ENCODE measurements at places on chromosomes 7 and 10.
A peak's percentile ranks its signal among the peaks of the same experiment; 100 is the strongest.

- DNase-seq = no peak
Observed at GRCh38 chr10:122730238-122730637, 30.6 kb upstream of the C10orf120 start.

GRCh38 chr7:33039257-33039902 lies 23.2 kb downstream of the NT5C3A start:
- DNase-seq = no peak

- no peak for DNase-seq
Observed at GRCh38 chr7:94041529-94041928, 37.4 kb upstream of the BET1 start.

DNA sequence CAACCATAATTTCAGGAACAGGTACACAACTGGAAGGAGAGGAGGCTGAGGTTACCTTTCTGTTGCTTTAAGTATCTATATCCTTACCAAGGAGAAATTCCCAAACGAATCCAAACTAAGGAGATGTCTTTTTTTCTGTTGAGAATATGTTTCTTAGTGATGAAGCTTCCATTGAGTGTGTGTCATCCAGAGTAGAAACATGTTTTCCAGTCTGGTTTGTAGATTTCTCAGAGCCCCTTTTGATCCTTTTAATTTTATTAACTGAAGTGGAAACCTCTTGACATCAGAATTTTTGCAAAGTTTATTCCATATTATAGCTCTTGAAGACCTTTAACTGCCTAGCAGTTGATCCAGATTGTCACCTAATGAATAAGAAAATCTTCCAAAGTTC lies 207.1 kb upstream of the FERD3L start:
- no peak for DNase-seq

- no peak for DNase-seq
Observed at GRCh38 chr10:119221666-119222065, 14.3 kb downstream of the GRK5 start.

DNA sequence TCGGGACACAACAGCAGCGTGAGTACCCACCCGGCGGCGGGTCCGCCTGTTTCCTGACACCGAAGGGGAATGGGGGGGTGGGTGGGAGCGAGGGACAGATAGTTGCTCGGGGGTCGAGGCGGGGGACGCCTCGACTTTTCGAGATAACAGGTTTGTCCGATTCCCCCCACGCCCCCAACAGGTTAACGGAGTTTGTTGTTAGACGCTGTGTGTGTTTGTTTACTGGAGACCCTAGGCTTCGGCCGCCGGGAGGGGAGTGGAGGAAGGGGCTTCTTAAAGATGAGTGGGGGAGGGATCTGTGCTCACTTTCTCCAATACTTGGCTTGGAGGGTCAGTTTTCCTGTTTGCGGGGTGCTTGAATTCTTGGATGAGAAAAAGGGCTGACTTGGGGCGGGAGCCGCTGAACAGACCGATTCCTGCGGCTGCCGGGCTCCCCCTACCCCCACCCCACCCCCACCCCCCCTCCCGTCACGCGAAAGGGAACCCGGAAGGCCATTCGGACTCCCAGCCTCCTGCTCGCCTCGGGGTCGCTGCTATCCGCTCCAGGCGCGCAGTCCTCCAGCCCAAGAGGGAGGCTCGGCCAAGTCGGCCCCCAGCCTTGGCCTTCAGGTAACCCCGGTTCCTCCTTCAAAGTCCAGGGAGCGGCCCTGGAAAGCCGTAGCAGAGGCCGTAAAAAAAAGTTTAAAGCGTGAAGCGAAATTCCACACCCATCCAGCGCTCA lies 1.0 kb downstream of the SORCS3 start:
- no peak for DNase-seq

DNA sequence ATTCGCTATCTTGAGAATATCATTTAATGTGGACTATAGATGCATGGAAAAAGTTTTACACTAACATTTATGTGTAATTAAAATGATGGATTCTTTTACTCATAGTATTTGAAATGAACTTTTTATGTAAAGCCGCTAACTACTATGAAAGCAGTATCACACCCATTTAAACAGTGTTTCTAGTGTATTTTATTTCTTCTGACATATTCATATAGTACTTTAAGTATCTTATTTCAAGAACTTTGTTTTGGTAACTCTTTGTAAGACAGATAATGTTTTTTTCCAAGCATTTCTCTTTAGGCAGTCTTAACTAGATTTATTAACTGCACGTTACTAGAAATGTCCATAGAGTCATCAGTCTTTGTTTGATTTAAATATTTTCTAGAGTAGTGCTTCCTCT lies 12.5 kb upstream of the ARMC3 start:
- no peak for DNase-seq

GRCh38 chr10:62689712-62690111 lies 114.8 kb upstream of the ADO start:
- DNase-seq = no peak

- DNase-seq = no peak
Observed at GRCh38 chr7:25029075-25029474, 49.1 kb upstream of the OSBPL3 start.

DNA sequence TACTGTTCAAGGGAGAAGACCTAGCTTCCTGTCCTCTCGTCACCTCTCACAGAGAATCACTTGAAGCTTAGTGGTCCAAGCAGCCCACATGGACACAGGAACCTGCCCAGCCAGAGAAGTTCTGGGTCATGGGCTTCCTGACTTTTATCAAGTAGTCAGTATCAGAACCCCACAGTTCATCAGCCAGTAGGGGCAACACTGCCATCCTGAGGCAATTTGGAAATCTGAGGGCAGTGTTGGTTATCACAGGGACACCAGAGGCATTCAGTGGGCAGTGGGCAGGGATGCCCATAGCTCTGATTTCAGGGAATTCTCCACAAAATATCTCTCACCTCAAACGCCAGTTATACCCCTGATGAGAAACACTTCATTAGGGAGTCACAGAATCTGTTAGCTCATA lies 22.5 kb upstream of the MGAM2 start:
- no peak for DNase-seq

- no peak for DNase-seq
Observed at GRCh38 chr10:77160679-77161078, 476.9 kb downstream of the KCNMA1 start.

DNA sequence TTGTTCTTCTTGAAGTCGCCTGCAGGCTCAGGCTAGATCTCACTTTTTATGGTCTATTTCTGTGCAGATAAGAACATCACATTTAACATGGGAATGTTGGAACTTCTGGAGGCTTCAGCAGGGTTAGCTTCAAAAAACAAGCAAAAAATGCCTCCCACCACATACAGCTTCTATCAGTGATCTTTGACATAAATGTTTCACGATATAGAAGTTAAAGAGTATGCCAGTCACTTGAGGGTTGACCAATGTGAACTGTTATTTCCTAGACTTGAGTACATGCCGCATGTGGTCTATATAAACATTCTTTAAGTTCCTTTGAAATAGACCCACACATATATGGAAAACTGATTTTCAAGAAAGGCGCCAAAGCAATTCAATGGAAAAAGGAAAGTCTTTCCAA lies 219.2 kb upstream of the KLF14 start:
- no peak for DNase-seq

GRCh38 chr10:132609211-132609610 lies 71.6 kb downstream of the INPP5A start:
- no peak for DNase-seq

DNA sequence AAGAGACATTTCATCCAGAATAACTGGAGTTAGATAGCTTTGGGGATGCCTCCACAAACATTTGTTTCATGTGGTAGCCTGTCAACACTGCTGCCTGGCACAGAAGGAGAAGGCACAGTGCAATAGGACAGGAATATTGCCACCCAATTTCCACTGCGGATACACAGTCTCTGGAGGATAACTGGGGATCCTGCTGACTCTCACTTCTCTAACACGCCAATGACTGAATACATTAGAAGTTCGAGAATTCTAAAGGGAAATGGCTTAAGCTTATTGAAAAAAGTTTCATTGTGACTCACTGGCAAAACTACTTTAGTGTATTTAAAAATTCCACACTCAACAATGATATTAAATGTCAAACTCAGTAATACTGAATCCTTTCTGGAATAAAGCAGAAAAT lies 12.9 kb downstream of the ARL3 start:
- no peak for DNase-seq

DNA sequence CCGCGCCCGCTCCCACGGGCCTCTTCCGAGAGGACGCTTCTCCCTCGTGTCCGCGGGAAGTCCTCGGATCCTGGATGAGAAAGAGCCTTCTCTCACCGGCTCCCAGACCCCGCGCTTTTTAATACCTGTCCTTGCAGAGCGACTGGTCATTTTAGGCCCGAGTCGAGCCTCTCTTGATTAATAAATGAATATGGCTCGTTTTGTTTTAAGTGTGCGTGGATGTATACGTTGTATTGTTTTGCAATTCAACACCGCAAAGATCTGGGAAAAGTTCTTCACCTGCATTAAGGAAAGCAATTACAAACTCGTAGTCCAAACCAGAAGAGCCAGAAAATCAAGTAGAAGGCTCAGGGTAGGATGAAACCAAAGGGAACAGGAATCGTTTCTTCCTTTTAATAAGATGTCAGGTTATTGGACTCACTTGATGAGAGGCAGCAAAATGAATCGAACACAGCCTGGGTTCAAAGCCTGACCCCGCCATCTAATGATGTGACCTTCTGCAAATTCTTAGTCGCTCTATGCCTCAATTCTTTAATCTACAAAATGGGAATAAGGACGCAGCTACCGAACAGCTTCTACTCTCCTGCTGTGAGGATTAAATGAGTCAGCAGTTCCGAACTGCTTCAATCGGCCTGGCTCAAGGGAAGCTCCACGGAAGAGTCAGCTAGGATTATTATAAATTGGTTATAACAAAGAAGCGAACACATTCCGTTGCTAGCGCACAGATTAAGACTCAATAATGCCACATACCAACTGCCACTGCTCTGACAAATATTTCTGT lies 277.8 kb upstream of the NEBL start:
- no peak for DNase-seq

DNA sequence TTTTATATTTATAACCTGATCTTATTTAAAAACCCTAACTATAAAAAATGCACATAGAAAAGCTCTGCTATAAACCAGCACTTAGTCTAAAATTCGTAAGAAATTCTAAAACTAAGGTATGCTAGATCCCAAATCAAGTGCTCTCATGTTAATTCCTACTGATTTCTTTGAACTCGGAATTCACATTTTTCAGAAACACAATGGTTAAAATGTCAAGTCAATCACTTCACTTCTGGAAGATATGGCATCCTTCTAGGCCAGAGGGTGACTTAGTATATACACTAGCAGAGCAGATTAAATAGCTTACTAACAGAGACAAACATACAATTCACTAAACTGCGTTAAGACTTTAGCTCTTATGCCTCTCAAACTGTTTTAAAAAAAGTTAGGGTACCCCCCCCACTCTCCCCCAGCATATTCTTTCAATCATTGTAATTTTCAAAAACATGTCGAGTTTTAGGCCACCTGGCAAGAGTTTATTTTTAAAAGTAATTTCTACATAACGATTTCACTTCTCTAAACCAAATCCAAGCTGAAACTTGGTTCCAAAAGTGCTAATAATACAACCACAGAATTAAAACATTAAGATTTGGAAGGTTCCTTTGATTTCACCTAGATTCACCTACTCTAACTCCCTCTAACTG lies 129.4 kb downstream of the NRBF2 start:
- no peak for DNase-seq

DNA sequence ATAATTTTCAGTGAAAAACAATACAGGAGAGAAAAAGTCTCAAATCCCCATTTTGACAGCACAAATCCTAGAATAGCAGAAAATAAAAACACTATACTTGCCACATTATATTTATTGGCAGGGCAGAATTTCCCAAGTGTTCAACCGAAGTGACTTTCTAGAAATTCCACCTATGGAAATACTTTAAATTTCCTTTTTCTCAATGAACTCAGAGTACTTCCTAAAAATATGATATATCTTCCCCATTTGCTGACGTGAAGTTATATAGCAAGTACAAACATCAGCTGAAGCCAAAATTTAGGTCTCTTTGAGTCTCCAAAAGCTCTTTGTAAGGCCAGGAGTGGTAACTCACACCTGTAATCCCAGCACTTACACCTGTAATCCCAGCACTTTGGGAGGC lies 83.3 kb downstream of the NT5C2 start:
- no peak for DNase-seq

GRCh38 chr7:46636022-46636421 lies 715.0 kb upstream of the IGFBP3 start:
- DNase-seq = no peak

DNA sequence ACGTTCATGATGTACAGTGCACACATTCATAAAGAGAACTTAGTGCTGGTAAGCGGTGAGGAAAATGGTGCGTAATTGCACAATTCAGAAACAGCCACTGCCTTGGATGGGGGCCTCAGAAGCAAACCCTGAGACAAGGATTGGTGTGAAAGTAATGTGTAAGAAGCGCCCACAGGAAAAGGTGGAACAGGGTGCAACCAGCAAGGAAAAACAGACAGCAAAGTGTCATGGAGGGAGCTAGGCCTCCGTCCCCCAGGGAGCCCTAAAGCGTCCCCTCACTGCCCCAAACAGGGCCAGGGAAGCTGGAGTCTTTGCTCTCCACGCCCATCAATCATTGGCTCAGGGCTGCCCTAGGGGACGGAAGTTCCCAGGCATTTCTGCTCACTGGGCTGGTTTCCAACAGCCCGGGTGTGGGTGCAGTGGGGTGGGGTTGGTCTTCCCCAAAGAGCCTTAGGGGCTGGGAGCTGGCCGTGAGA lies 9.6 kb upstream of the C10orf105 start:
- peak; percentile 26 for DNase-seq

- DNase-seq = no peak
Observed at GRCh38 chr7:114885836-114886235, 36.1 kb upstream of the MDFIC start.

GRCh38 chr7:36301914-36302771 lies 87.5 kb upstream of the ANLN start:
- no peak for DNase-seq

- DNase-seq = no peak
Observed at GRCh38 chr7:74579800-74580685, 77.5 kb upstream of the GTF2I start.

DNA sequence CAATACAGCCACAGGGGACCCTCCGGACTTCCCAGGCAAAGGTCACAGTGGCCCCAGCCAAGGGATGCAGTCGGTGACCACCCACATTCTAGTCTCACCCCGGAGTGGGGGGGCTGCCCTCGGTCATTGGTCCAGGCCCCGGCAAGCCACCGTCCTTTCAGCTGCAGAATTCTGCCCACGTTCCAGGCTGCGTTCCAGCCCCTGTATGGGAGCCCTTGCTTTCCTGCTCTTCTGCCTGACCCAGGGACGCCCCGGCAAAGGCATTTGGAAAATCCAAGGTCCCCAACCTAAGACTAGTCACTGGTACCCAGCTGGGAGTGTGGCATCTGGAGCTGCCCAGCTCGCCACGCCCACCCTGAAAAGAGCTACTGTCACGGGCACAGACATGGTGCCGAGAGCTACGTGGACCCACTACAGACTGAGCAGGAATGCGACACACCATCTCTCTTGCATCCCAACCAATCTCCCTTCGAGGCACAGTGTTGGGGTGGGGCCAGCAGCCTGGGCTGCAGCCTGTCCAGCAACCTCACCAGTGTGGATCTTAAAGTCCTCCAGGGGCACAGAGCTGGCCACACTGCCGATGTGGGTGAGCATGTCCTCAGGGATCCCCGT lies 18.6 kb downstream of the OGDHL start:
- no peak for DNase-seq

GRCh38 chr10:4181081-4181480 lies 396.1 kb upstream of the KLF6 start:
- DNase-seq = no peak
